Mammary epithelial cell (primary cell): ENCODE measurements at places on chromosomes 12 and 14. TPM values are rescaled to one million over a fixed set of nuclear protein-coding genes. Genes with fewer than 3 reads are reported as not detected.

Gene FBRSL1
- 17.2 TPM for polyA plus RNA-seq

Gene CCDC38
- not detected for polyA plus RNA-seq

Gene PLEKHH1
- 3.1 TPM for polyA plus RNA-seq

Gene RASSF8
- 12.2 TPM for polyA plus RNA-seq

Gene GNG2
- polyA plus RNA-seq, result 1.0 TPM

Gene NEUROD4
- polyA plus RNA-seq, result not detected

Gene LDHB
- polyA plus RNA-seq, result 647 TPM

Gene ASB2
- polyA plus RNA-seq, result 0.92 TPM

Gene CRACR2A
- polyA plus RNA-seq, result 0.10 TPM

Gene SLCO1B1
- polyA plus RNA-seq, result not detected

Gene CEBPE
- not detected for polyA plus RNA-seq

Gene LETMD1
- polyA plus RNA-seq, result 34.7 TPM

Gene LMO3
- polyA plus RNA-seq, result 0.10 TPM
